ENCODE measurements at places on chromosomes 2 and 18.

DNA sequence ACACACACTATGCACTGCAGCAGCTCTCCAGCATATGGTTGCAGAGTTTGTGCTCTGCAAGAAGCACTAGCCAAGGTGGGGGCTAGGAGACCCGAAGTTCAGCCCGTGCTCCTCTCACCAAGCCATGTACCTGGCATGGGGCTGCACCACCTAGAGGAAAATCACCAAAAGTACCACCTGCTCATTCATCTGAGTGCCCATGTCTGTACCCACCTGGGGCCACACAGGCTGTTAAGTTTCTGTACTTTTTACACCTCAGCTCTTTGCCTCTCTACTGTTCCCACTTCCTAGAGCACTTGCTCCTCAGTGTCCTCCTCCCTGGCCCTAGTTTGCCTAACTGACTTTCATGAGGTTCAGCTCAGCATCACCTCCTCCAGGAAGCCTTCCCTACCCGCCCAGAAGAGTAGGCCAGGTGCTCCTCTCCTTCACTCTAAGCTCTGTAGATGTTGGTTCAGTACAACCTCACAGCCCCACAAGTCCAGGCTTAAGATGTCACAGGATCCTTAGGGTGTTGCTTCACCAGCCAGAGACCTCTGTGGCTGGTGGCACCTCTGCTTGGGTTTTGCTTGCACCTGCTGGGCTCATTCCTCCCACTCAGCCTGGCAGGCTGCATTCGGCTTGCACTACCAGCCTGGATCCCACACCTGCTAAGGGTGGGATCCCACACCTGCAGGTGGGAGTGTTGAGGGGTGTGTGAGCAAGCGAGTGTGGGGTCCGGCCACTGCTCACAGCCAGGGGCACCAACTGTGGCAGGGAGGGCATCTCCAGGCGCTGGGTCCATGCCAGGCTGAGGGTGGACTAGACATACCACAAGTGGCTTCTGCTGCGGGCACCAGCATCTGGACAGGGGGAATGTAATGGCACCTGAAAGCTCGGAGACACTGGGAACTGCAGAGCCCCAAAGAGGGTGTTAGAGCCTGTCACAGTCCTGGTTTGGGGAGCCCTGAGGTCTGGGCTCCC is 10.2 kb upstream of the TFCP2L1 start:
- DNase-seq = no peak

DNA sequence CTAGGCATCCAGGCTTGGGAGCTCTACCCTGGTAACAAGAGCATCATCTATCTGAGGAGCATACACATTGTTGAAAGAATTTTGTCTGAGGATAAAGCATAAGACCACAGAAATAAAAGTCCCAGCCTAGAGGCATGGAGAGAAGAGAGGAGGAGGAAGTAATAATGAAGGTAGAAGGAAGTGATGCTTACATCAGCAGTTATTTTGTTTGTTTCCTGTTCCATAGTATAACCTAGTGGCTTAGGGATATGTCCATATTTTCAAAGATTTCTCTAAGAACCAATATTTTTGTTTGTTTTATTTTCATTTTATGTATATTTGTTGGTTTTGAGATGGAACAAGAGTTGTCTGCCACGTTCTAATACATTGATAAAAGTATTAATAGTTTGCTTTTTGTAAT is 407.4 kb upstream of the SETBP1 start:
- DNase-seq = no peak

DNA sequence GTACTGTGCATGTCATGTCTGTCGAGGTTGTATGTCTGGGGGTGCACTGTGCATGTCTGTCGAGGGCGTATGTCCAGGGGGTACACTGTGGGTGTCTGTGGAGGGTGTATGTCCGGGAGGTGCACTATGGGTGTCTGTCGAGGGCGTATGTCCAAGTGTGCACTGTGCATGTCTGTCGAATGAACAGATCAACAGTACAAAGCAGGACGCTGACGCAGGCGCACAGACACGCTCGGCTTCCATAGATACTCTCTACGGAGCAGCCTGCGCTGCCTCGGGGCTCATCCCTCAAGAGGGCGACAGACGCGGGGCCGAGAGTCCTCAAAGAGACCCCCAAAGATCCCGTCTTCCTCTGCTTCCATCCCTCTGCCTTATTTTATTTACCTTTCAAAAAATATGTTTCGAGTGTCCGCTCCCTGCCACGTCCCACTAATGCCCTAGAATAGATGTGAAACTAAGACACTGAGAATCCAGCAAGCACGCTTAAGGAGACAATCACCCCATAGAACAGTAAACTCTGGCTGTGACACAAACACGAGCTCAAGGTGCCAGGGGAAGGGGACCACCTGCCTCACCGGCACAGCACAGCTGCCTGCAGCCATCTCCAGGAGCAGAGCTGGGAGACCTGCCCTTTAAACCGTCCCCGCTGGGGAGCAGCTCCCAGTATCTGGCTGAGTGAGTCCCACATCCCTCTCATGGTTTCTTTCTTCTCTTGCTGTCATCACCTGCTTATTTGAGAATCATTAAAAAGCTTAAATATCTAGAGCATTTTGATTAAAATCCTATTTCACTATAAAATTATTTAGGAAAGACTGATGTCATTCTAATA is 250.5 kb upstream of the MYT1L start:
- no peak for DNase-seq

GRCh38 chr2:236657801-236658200 is 88.2 kb downstream of the ACKR3 start:
- no peak for DNase-seq

DNA sequence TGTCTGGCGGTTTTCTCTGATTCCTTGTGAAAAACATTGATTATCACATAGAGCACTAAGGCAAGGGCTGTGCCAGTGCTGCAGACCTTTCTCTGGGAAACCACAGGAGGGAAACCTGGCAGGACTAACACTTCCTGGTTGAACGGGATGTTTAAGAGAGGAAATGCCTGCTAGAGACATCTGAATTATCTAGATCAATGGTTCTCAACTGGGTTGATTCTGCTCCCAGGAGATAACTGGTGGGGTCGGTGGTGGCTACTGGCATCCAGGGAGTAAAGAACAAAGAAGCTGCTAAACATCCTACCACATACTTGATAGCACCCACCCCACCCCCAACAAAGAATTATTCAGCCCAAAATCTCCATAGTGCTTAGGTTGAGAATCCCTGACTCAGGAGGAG is 37.5 kb downstream of the DDX18 start:
- no peak for DNase-seq

DNA sequence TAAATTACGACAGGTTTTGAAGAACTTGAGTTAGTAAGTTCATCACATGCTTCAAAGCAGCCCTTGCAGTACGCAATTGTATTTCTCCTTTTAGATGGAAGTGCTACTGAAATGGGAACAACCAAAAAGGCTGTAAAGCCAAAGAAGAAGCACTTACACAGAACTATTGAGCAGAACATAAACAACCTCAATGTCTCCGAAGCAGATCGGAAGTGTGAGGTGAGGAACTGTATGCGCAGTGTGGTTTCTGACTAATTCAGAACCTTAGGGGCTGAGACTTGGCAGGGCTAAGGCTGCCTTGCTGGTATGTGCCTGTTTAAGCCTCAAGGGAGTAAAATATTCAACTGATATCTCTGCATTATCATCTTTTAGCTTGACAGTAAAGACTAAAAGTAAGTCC is 8.4 kb downstream of the NCAPH start:
- DNase-seq = no peak

DNA sequence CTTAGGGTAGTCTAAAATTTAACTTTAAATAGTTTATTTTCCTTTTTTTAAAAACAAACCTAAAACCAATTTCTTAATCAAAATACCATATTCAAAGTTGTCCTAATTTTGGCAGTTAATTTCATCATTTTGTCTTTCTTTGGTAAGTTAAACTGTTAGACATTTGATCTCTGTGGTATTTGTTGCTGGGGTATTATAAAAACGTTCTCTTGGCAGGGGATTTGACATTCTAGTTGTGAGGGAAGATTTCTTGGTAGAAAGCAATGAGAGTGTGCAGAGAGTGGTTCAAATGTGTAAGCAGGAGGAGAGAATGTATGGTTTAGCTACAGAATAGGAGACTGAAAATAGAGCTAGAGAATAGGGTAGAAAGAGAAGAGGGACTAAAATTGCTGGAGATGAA is 14.6 kb downstream of the GULP1 start:
- DNase-seq = no peak

DNA sequence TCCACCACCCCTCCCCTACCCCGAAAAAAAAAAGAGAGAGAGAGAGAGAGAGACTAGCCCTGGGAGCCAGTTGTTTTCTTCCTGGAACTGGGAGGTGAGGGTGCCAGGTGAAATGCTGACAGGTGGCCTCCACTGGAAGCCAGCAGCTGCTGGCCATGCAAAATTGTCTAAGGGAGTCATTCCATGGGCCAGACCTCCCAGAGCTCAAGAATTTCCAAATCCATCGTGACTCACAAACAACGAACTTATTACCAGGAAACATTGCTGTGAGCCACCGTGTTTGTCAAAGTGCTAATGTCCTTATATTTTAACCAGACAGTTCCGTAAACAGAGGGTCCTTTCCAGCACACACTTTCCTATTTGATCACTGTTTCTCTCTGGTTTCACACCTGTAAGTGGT is 68.5 kb upstream of the PID1 start:
- no peak for DNase-seq

Data from RPMI8226 (cell line).